NCI-H1105 treated with DMSO at 0.1 percent for 48 hours (cell line): ENCODE measurements at places on chromosomes 5 and 9.
A peak's percentile ranks its signal among the peaks of the same experiment; 100 is the strongest.

DNA sequence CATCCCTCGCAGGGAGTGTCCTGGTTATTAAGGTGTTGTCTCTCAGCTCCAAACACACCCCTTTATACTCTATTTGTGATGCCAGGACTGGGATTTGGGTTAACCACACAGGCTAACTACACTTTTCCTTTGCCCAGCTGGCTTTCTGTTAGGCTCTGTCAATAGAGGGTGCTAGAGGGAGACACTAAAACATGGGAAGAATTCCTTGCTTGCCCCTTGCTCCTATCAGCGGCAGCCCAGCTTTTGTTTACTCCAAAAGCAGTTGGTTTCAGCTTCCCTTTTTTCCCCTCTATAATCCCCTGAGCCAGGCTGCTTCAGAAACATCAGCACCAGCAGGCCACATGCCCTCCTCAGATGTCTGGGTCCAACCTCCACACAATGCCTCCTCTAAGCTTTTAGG lies 297.1 kb downstream of the KCTD16 start:
- DNase-seq, result peak; percentile 54

- no peak for DNase-seq
These were observed 59.8 kb upstream of the SNX2 start for GRCh38 chr5:122715095-122715494.

DNA sequence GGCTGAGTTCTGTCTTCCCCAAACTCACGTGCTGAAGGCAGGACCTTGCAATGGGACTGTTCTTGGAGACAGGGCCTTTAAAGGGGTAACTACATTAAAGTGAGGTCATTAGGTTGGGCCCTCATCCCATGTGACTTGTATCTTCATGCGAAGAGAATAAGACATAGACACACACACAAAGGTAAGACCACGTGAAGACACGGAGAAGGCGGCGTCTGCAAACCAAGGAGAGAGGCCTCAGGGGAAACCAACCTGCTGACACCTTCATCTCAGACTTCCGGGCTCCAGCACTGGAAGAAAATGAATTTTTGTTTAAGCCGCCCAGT lies 50.7 kb upstream of the KCNMB1 start:
- DNase-seq, result no peak

GRCh38 chr5:137641148-137641547 lies 94.7 kb downstream of the KLHL3 start:
- DNase-seq, result no peak
